ENCODE measurements at places on chromosomes 3 and 15.
A peak's percentile ranks its signal among the peaks of the same experiment; 100 is the strongest.

- no peak for DNase-seq
Measured at GRCh38 chr3:64621726-64622395, 65.9 kb downstream of the ADAMTS9 start.

- no peak for DNase-seq
Measured at GRCh38 chr3:64316971-64317370, 91.7 kb upstream of the PRICKLE2 start.

DNA sequence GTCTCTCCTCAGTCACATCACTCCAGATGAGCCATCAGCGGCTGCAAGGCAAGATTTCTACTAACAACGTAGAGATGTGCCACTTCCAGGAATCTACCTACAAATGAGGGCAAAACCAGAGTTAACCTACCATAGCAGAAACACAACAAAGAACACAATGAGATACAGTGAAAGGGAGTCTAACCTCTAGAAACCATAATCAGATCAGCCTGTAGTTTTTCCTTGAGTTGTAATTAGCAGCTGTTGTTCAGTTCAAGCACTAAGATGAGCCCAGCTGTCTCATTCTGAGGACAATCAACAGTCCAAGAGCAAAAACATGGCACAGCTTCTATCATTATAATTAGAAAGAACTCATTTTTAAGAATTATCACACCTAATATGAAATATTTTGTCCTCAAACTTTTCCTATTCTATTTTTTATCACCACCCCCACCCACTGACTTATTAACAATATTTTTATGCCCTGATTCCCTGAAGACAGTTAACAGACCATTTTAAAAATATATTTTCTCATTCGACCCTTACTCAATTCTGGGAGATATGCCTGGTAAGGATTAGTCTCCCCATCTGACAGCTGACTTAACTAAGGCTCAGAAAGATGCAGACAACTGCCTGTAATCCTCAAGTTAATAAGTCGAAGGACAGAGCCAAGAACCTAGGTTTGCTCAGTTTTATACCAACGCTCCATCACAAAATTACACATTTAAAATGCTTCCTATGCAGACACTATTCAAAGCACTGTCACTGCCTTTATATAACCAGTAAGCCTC lies 50.1 kb downstream of the MAGI1 start:
- no peak for DNase-seq

DNA sequence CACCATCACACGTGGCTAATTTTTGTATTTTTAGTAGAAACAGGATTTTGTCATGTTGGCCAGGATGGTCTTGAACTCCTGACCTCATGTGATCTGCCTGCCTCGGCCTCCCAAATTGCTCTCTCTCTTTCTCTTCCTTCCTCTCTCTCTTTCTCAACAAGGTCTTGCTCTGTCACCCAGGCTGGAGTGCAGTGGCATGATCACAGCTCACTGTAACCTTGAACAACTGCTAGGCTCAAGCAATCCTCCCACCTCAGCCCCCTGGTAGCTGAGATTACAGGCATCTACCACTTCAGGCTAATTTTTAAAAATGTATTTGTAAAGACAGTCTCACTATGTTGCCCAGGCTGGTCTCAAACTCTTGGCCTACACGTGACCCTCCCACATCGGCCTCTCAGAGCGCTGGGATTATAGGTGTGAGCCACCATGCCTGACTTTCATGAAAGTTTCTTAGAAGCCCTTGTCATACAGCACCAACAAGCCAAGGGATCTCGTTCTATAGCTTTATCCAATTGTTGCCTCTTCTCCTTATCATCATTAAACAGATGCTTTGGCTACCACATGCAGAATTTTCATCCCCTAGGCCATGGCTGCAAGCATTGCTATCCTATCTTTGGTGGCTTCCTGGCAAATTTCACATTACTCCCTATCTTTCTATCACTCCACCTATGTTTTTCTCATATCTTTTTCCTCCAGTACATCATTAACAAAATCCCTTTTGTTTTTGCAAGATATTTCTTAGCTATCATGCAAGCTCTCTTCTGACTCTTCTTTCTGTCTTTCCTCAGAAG lies 5.7 kb downstream of the CCDC32 start:
- peak; percentile 53 for DNase-seq

GRCh38 chr3:71488391-71488809 lies 95.1 kb downstream of the FOXP1 start:
- no peak for DNase-seq

- DNase-seq = no peak
Measured at GRCh38 chr3:52313774-52314188, 2.3 kb upstream of the DNAH1 start.

DNA sequence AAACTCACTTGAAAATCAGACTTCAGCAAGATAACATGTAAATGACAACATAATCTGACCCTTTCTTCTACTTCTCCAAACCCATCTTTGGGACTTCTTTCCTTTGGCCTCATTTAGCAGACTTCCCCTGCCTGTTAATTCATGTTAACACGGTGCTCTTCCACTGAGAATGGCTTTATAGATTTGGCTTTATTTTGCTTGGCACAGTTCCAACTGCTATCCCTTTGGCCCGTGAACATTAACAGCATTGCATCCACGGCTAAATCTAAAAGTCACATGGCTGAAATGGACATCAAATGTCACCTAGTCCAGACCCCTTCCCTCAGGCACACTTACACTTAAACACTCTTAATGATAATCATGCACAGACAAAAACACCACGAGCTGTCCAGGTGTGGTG lies 3.8 kb downstream of the ZMAT3 start:
- DNase-seq = no peak

DNA sequence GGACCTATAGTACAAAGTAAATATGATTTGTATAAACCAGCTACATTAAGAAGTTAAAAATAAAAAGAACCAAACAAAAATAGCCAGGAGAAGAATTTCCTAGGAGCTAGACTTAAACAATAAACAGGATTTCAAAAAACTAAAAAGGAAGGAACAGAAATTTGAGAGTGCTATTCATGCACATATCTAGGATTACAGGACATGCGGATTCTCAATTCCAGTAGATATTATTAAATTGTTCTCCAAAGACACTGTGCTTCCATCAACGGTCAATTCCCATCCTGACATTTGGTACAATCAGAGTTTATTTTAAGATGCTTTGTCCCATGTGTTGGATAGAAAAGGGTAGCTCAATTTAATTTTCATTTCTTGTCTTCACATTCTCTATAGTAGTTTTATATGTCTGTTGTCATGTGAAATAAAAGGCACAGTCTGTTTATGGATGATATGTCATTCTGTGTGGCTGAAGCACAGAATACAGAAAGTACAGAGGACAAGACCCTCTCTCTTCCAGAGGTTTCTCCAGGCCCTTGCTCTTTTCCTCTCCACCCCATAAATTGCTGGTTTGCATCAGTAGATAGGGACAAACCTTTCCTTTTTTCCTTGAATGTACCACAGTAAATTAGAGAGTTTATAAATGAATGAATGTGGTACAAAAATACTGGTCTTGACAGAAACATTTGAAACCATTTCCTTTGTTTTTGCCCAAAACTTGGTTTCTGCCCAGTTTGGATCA lies 3.5 kb downstream of the PLOD2 start:
- DNase-seq = no peak

GRCh38 chr3:64161481-64161952 lies 63.7 kb downstream of the PRICKLE2 start:
- no peak for DNase-seq

- no peak for DNase-seq
Measured at GRCh38 chr3:194574639-194575483, 58.4 kb downstream of the TMEM44 start.

DNA sequence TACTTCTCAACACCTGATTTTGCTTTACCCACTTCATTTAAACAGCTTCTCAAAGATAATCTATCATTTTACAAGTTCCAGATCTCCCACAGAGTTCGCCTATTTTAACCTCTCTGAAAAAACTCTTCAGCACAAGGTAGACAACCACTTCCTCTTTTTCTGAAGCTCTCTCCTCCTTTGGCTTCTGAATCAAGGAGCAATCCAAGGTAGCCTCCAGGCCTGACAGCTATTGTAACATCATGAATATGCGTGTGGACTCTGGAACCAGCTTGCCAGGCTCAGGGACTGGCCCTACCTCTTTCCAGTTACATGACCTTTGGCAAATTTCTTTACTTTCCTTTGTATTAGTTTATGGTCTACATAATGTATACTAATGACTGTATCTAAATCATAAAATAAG lies 405.9 kb upstream of the ZNF385D start:
- DNase-seq = no peak

- DNase-seq = no peak
Measured at GRCh38 chr15:98842973-98843285, 164.7 kb downstream of the PGPEP1L start.

- no peak for DNase-seq
Measured at GRCh38 chr15:53511175-53511574, 248.3 kb downstream of the WDR72 start.

GRCh38 chr3:113000691-113001090 lies 9.9 kb downstream of the GTPBP8 start:
- DNase-seq = no peak

DNA sequence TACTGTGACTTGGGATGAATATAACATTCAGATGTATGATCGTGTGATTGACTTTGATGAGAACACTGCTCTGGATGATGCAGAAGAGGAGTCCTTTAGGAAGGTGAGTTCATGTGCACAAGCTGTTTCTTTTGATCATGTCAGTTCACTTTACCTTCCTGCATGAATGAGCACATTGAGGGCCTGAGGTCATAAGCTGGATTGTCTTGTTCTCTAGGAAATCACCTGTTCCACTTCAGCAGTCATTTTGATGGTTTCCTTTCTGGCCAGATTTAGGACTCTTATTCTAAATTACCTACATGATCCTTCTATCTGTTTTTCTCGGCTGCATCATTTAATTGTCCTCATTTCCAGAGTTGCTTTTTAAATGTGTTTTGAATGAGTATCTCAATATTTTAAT lies 4.1 kb downstream of the RCN2 start:
- DNase-seq = no peak

All from hematopoietic multipotent progenitor cell treated with erythropoietin and hydrocortisone succinate and interleukin-3 and kit ligand, for 17 days (in vitro differentiated cells).